ENCODE measurements at places on chromosomes 5 and 9. TPM values are rescaled to one million over a fixed set of nuclear protein-coding genes. Genes with fewer than 3 reads are reported as not detected.

PCDHAC2 gene
- total RNA-seq = not detected

RAPGEF6 gene
- 30.1 TPM for total RNA-seq

SEMA6A gene
- total RNA-seq = not detected

PGGT1B gene
- total RNA-seq = 60.1 TPM

SLC25A46 gene
- 25.5 TPM for total RNA-seq

MAN1B1 gene
- total RNA-seq = 75.1 TPM

SLC34A3 gene
- total RNA-seq = not detected

LRRC26 gene
- not detected for total RNA-seq

TXNDC8 gene
- not detected for total RNA-seq

CBY3 gene
- not detected for total RNA-seq

SHISAL2B gene
- total RNA-seq = not detected

PCDHB11 gene
- not detected for total RNA-seq

LEAP2 gene
- 1.2 TPM for total RNA-seq

- peak; percentile 95 for DNase-seq
- H3K27me3 ChIP-seq = no peaks in the 10 kb centered on the region
- H3K36me3 ChIP-seq = no peaks in the 10 kb centered on the region
- H3K4me1 ChIP-seq = peaks cover 39% of the 10 kb centered on the region
- peak within 1 kb of the TSS; percentile 80 for H3K27ac ChIP-seq
- peak within 1 kb of the TSS; percentile 81 for H3K4me3 ChIP-seq
Measured at GRCh38 chr9:137205126-137206069, at the start of the genes NDOR1 and TMEM203. Gene NDOR1 (plus strand): TSS chr9:137205700. CDS start chr9:137205778, 78 bp downstream. Gene TMEM203 (minus strand): TSS chr9:137205648. CDS start chr9:137205414, 234 bp downstream.

GRCh38 chr9:79977074-79977435, 405.3 kb downstream of the TLE4 start:
- H3K4me3 ChIP-seq = no peak overlapping the region
- H3K4me1 ChIP-seq = no peaks in the 10 kb centered on the region
- no peak overlapping the region for H3K27ac ChIP-seq
- no peaks in the 10 kb centered on the region for H3K36me3 ChIP-seq
- H3K27me3 ChIP-seq = no peaks in the 10 kb centered on the region

GRCh38 chr9:119004618-119004990, 364.6 kb downstream of the BRINP1 start:
- no peak for DNase-seq
- no peak overlapping the region for H3K4me3 ChIP-seq
- H3K27me3 ChIP-seq = no peaks in the 10 kb centered on the region
- no peak overlapping the region for H3K27ac ChIP-seq
- no peaks in the 10 kb centered on the region for H3K36me3 ChIP-seq

DNA sequence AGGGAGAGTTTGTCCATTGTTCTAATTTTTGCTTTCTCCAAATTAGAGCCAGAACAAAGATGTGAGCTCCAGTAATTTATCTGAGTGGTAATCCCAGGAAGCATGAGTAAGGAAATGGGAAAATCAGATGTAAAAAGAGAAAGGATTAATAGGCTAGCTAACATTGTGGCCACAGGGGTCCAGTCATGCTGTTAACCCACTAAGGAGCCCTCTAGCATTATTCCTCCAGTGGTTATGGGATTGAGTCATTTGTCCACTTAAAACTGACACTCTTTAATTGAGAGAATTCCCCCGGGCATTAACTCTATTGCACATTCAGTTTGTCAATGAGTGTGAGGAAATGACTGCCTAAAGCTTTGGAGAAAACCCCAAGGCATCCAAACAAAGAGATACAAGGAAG, 700.3 kb upstream of the TYRP1 start:
- no peaks in the 10 kb centered on the region for H3K27me3 ChIP-seq
- no peak overlapping the region for H3K27ac ChIP-seq
- H3K4me1 ChIP-seq = no peaks in the 10 kb centered on the region
- no peak for DNase-seq

- H3K36me3 ChIP-seq = no peaks in the 10 kb centered on the region
- H3K27me3 ChIP-seq = no peaks in the 10 kb centered on the region
- no peak for DNase-seq
- H3K27ac ChIP-seq = no peak overlapping the region
- H3K4me1 ChIP-seq = no peaks in the 10 kb centered on the region
Measured at GRCh38 chr5:62029303-62029702, 276.7 kb upstream of the KIF2A start.

DNA sequence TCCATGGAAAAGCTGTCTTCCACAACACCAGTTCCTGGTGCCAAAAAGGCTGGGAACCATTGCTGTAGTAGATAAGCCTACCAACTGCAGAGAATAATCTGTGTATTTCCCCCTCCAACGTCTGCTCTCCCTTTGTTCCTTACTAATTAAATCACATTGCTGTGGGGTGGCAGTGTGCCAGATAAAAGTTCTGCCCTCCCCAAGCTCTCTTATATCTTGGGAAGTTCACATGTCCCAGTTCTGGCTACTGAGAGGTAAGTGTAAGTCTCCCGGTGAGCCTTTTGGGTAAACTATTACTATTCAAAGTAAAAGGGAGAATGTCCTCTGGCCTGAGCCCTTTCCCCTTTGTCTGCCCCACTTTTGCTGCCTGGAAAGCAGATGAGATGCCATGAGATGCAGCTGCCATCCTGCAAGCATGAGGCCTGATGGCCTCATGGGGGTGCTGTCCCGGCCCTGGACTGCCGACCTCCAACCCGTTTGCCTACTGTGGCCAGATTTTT, 14.7 kb downstream of the ENC1 start:
- H3K4me1 ChIP-seq = peaks cover 15% of the 10 kb centered on the region
- no peak for DNase-seq
- H3K27ac ChIP-seq = no peak overlapping the region
- no peaks in the 10 kb centered on the region for H3K36me3 ChIP-seq

DNA sequence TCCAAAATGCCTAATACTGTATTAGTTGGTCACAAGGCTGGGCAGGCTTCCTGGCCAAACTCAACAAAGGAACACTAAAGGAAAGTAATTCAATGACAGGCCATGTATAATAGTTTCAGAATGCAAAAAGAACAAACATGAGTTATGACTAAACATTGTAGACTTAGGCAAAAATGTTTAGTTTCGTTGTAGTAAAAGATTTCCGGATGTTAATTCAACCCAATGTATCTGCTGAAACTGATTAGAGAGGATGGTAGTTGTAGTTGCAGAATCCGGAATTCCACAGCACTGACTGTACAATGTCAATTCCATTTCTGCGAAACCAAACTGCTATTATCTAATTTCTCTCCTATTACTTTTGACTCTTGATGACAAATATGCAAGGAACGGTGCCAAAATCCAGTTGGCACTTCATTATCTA, 117.9 kb upstream of the FST start:
- no peaks in the 10 kb centered on the region for H3K36me3 ChIP-seq
- H3K4me3 ChIP-seq = no peak overlapping the region
- no peaks in the 10 kb centered on the region for H3K27me3 ChIP-seq

GRCh38 chr5:148750614-148751013, 75.8 kb upstream of the ADRB2 start:
- H3K4me1 ChIP-seq = no peaks in the 10 kb centered on the region
- no peaks in the 10 kb centered on the region for H3K27me3 ChIP-seq
- H3K4me3 ChIP-seq = no peak overlapping the region
- H3K27ac ChIP-seq = no peak overlapping the region

- H3K4me3 ChIP-seq = no peak overlapping the region
- H3K27me3 ChIP-seq = no peaks in the 10 kb centered on the region
- peak overlapping the region; percentile 56 for H3K27ac ChIP-seq
- peaks cover 8% of the 10 kb centered on the region for H3K4me1 ChIP-seq
- peak; percentile 17 for DNase-seq
Measured at GRCh38 chr5:157729858-157730257, 1.4 kb upstream of the THG1L start.

- DNase-seq = no peak
- H3K27me3 ChIP-seq = no peaks in the 10 kb centered on the region
- no peak overlapping the region for H3K4me3 ChIP-seq
Measured at GRCh38 chr9:18327121-18327520, 146.8 kb upstream of the ADAMTSL1 start.

DNA sequence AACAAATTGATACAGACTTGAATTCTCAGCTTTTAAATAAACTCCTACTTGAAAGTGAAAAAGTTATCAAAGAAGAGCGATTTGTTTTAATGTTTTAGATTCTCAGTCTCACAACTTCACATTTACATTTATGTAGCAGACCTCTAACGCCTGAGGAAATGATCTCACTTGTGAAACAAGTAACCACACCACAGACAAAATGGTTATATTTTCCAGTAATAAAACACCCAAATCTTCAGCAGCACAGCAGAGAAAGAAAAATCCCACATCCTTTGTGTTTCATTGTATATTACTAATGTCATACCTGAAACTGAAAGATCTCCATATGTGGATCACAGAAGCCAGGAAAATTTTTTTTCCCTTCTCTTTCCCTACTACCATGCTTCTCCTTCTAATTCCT, 29.8 kb upstream of the GZMA start:
- peaks cover 31% of the 10 kb centered on the region for H3K4me1 ChIP-seq
- H3K27me3 ChIP-seq = no peaks in the 10 kb centered on the region
- DNase-seq = no peak
- peak overlapping the region; percentile 72 for H3K27ac ChIP-seq

- no peak overlapping the region for H3K27ac ChIP-seq
- H3K27me3 ChIP-seq = no peaks in the 10 kb centered on the region
- H3K4me1 ChIP-seq = no peaks in the 10 kb centered on the region
- H3K4me3 ChIP-seq = no peak overlapping the region
Measured at GRCh38 chr9:8419596-8420275, 620.2 kb upstream of the DMAC1 start.

DNA sequence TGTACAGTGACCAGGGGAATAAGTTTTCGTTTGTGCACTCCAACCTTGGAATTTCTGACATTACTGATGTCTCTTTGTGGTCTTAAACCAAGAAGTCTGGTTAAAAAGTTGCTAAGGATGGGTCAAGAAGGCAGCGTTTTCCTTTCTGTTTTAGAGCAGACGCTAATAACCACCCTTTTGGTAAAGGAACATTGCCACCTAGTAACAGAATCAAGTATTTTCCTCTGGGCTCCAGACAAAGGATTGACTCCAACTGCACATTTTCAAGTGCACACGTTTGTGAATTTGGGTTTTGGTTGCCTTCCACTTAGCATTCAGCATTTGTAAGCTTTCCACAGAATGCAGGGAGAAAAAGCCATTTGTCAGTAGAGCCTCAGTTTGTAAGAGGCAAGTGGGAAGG, 22.2 kb upstream of the CEP78 start:
- H3K27ac ChIP-seq = no peak overlapping the region
- DNase-seq = peak; percentile 67
- no peaks in the 10 kb centered on the region for H3K27me3 ChIP-seq
- no peaks in the 10 kb centered on the region for H3K36me3 ChIP-seq

DNA sequence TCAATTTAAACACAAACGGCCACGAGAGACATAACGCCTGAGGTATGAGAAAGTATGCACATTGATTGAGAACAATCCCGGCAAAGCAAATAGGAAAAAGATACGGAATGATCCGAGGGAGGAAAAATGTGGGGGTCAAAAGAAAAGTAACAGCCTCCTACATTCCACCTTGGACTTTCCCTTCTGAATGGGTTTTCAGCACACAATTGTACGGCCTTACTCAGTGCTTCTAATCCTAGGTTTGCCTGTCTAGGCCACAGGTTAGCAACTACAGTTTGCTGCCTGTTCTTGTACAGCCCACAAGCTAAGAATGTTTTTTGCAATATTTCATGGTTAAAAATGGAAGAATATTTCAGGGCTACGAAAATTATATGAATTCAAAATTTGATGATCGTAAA, 46.2 kb upstream of the RNF20 start:
- no peaks in the 10 kb centered on the region for H3K4me1 ChIP-seq
- H3K27ac ChIP-seq = no peak overlapping the region
- peaks cover 5% of the 10 kb centered on the region for H3K27me3 ChIP-seq
- H3K36me3 ChIP-seq = no peaks in the 10 kb centered on the region
- H3K4me3 ChIP-seq = no peak overlapping the region

DNA sequence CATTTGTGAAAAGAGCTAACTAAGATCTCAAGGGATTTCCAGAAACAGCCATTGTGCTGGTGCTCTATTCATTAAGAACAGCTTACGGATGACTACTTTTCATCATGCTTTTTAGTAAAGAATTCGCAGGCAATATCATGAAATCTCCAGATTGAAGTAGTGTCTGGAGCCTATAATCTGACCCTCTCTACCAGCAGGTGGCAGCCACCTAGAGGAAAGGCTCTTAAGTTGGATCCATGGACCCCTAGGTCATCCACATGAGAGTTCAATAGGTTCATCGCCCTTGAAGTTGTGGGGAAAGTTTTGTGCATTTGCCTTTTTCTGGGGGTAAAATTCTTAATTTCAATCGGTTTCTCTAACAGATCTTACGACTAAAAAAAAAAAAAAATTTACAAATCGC, 82.3 kb downstream of the SLC1A3 start:
- DNase-seq = no peak
- H3K27me3 ChIP-seq = peaks cover 4% of the 10 kb centered on the region
- H3K4me3 ChIP-seq = no peak overlapping the region

- H3K4me1 ChIP-seq = no peaks in the 10 kb centered on the region
- DNase-seq = no peak
- H3K27me3 ChIP-seq = no peaks in the 10 kb centered on the region
- H3K36me3 ChIP-seq = peaks cover 4% of the 10 kb centered on the region
Measured at GRCh38 chr9:131942146-131942720, 137.4 kb downstream of the MED27 start.

- no peak overlapping the region for H3K27ac ChIP-seq
- H3K4me3 ChIP-seq = no peak overlapping the region
- H3K36me3 ChIP-seq = no peaks in the 10 kb centered on the region
- DNase-seq = no peak
- no peaks in the 10 kb centered on the region for H3K4me1 ChIP-seq
- no peaks in the 10 kb centered on the region for H3K27me3 ChIP-seq
Measured at GRCh38 chr5:166499447-166500240, 1791.8 kb upstream of the WWC1 start.

DNA sequence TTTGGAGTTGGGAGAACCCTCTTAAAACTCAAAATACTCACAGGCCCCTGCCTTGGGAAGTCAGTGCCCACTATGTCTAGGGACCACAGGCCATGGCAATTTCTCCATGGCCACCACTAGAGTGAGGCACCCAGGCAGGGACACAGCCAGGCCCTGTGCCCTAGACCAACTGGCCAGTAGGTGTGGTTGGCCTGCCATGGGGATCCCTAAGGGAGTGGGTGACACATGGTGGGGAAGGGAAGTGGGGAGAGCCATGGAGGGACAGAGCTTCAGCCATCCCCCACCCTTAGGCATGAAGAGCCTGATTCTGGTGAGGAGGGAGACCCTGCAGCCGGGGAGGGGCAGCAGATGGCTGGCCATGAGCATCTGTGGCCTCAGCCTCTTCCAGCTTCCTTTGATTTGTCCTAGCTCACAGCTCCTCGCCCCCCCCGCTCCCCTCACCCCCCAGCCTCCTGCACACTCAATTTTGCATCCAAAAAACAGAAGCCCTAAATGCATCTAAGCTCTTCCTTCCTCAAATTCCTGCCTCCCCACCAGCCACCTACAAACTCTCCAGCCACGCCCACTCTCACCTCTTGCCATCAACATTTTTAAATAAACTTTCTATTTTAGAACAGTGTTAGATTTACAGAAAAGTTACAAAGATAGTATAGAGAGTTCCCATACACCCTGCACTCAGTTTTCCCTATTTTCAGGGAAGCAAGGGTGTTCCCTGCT, 1.6 kb upstream of the DBN1 start:
- H3K36me3 ChIP-seq = no peaks in the 10 kb centered on the region
- no peak for DNase-seq

- no peaks in the 10 kb centered on the region for H3K27me3 ChIP-seq
- H3K4me3 ChIP-seq = no peak overlapping the region
- H3K4me1 ChIP-seq = peaks cover 18% of the 10 kb centered on the region
- no peaks in the 10 kb centered on the region for H3K36me3 ChIP-seq
- DNase-seq = no peak
- H3K27ac ChIP-seq = no peak overlapping the region
Measured at GRCh38 chr9:135971892-135972291, 10.7 kb upstream of the UBAC1 start.

Measured in natural killer cell (primary cell).